ENCODE measurements at places on chromosomes 11 and 22.

DNA sequence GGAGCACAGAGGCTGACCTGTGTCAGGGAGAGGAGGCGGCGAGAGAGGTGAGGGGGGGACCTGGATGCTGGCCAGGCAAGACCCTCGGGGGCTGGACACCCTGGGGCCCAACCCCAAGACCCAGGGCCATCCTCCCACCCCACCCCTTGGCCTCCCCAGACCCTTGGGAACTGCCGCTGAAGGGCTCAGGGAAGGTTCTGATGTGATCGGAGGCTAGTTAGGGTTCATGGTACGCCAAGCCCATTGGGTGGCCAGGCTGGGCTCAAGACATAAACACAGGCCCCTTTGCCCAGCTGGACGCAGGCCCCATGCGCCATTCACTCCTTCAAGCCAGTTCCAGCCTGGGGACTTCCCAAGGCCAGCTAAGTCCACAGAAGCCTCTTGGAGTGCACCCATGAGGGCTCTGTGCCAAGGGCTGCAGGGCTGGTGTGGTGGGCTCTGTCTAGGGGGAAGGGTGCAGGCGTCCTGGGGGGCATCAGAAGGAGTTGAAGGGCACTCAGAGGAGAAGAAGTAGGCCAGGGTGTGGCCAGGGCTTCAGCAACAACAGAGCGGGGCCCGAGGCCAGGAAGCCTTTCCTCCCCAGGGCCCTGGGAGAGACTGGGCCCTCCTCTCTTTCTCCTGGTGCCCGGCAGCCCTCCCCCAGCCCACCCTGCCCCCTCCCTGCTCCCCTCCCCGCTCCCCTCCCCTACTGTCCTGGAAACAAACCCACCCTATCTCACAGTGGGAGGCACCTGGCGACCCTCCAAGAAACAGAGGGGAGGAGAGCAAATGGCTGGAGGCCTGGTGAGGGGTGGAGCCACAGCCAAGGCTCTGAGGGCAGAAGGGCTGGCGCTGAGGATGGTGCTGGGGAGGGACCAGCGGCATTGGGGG is 12.9 kb downstream of the TSPAN32 start:
- no peak for DNase-seq
- H3K27me3 ChIP-seq: no peaks in the 10 kb centered on the region

DNA sequence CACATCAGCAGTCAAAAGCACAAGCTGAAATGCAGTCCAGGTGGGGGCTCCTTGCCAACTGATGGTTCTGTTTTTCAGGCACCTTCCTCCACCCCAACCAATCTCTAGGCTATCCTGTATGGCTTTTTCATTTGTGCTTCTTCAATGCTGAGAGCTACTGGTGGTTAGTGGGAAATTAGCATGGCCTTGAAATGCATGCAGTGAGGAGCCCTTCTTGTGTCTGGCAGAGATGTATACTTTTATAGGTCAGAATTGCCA is 167.4 kb downstream of the NAV2 start:
- H3K27ac ChIP-seq: no peak overlapping the region
- H3K36me3 ChIP-seq: no peaks in the 10 kb centered on the region
- no peaks in the 10 kb centered on the region for H3K4me1 ChIP-seq
- no peak overlapping the region for H3K4me3 ChIP-seq
- DNase-seq: no peak

- peaks cover 7% of the 10 kb centered on the region for H3K4me1 ChIP-seq
- DNase-seq: no peak
- H3K4me3 ChIP-seq: peak within 1 kb of the TSS; percentile 83
- H3K27ac ChIP-seq: no peak within 1 kb of the TSS
These were observed at the start of gene SPTBN2 for GRCh38 chr11:66728693-66729385. TSS of gene SPTBN2 (minus strand) at chr11:66729216. CDS start at chr11:66721240, 7,976 bp downstream.

DNA sequence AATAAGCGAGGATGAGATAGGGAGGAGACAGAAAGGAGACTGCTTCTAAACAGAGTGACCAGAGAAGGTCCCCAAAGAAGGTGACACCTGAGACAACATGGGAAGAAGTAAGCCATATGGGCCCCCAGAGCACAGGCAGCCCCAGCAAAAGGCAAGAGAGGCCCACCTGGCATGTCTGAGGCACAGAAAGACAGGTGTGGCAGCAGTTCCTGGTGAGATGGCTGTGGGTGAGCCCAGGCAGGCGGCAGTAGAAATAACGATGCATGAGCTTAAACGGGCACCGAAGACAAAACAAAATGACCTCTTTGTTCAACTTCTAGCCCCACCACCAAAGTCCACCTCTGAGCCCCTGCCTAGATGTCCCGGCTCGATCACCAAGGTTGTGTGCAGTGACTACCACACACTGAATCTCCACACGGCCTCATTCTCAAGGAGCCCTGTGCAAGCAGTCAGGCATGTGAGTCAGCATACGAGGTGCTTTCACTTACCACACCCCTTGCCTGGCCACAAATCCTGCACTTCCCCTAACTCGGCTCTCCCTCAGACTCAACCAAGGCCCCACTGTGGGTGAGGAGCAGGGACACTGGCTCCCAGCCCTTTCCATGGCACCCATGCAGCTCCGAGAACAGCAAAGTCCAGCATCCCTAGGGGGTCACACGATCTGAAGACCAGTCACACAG is 77.6 kb downstream of the PACSIN2 start:
- H3K27me3 ChIP-seq: no peaks in the 10 kb centered on the region
- no peaks in the 10 kb centered on the region for H3K36me3 ChIP-seq
- H3K4me1 ChIP-seq: peaks cover 57% of the 10 kb centered on the region

DNA sequence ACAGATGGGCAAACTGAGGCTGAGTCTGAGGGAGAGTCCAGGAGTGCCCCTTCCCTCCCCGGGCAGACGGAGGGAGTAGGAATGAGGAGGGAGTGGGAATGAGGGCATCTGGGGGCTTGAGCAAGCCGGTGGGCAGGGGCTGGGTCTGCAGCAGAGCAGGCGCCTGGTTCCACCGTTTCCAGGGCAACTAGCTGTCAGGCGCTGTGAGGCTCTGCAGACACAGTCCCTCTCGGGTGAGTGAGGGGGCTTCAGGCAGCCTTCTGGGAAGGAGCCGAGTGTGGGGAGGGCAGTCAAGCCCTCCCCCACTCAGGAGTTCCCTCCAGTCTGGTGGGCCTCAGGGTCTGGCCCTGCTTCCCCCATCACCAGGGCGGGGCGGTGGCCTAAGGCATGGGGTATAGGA is 19.0 kb downstream of the TMEM258 start:
- H3K4me3 ChIP-seq: no peak overlapping the region
- no peak for DNase-seq
- peaks cover 17% of the 10 kb centered on the region for H3K4me1 ChIP-seq
- no peaks in the 10 kb centered on the region for H3K36me3 ChIP-seq

DNA sequence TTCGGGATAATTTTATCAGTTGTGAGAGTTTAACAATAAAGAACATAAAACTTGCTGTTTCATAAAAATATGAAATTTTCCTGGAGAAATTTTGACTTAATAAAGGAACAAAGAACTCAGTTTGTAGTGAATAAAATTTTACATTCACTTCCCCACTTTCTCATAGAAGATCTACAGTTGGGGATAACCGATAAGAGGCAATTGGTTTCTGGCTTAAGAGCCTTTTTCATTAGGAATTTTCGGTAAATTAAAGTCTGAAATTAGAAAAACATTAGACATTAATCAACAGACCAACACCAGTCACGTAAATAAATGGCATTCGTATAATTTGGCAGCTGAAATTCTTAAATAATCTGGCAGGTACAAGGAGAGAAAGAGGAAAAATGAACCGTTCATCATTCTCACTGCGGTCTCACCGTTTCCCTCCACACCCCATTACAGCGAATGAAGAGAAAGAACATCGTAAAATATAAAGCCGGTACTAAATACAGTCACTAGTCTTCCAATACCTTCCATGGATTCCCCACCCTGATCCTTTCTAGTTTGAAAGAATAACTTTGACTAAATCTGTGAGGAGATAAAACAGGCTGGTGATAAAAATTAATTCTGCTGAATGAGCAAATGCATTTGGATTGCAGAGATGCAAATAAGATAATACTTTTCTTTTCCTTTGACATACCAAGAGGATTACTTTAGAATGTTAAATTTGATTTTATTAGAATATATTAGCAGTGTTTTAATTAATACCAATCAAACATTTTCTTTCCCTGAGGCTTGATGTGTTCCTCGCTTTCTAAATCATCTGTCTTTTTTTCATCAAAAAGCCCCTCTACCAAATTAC is 19.5 kb downstream of the BLID start:
- peaks cover 7% of the 10 kb centered on the region for H3K4me1 ChIP-seq
- H3K27me3 ChIP-seq: peaks cover 9% of the 10 kb centered on the region
- no peak overlapping the region for H3K4me3 ChIP-seq
- H3K36me3 ChIP-seq: no peaks in the 10 kb centered on the region
- no peak overlapping the region for H3K27ac ChIP-seq
- DNase-seq: no peak

GRCh38 chr11:102610200-102610599 is 14.9 kb downstream of the MMP20 start:
- H3K4me3 ChIP-seq: no peak overlapping the region
- peaks cover 22% of the 10 kb centered on the region for H3K4me1 ChIP-seq
- peaks cover 12% of the 10 kb centered on the region for H3K27me3 ChIP-seq
- H3K36me3 ChIP-seq: no peaks in the 10 kb centered on the region
- DNase-seq: no peak
- no peak overlapping the region for H3K27ac ChIP-seq

- DNase-seq: no peak
- peaks cover 12% of the 10 kb centered on the region for H3K27me3 ChIP-seq
- peaks cover 20% of the 10 kb centered on the region for H3K36me3 ChIP-seq
- no peak overlapping the region for H3K4me3 ChIP-seq
- no peak overlapping the region for H3K27ac ChIP-seq
- peaks cover 13% of the 10 kb centered on the region for H3K4me1 ChIP-seq
These were observed 15.1 kb downstream of the IFITM10 start for GRCh38 chr11:1735271-1735670.

DNA sequence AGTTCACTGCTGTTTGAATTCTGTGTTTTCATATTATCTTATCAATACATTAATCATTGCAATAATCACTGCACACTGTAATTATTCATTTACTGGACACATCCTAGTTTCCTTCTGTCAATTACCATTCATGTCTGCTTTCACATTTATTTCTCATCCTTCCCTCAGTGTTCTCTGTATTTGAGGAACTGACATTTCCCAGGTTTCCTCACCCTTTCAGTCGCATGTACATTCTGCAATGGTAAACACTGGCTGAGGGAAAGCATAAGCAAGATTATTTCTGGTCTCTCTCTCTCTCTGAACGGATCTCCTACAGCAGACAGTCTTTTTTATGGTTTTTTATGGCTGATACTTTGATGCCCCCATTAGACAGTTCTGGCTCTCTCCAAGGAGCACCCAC is 4.2 kb upstream of the HBD start:
- no peak overlapping the region for H3K27ac ChIP-seq
- no peaks in the 10 kb centered on the region for H3K36me3 ChIP-seq
- DNase-seq: no peak
- peaks cover 6% of the 10 kb centered on the region for H3K27me3 ChIP-seq

- H3K27me3 ChIP-seq: peaks cover 8% of the 10 kb centered on the region
- peaks cover 38% of the 10 kb centered on the region for H3K4me1 ChIP-seq
- DNase-seq: no peak
- H3K27ac ChIP-seq: peak overlapping the region; percentile 42
These were observed 33.7 kb upstream of the SMPD1 start for GRCh38 chr11:6356503-6357055.

DNA sequence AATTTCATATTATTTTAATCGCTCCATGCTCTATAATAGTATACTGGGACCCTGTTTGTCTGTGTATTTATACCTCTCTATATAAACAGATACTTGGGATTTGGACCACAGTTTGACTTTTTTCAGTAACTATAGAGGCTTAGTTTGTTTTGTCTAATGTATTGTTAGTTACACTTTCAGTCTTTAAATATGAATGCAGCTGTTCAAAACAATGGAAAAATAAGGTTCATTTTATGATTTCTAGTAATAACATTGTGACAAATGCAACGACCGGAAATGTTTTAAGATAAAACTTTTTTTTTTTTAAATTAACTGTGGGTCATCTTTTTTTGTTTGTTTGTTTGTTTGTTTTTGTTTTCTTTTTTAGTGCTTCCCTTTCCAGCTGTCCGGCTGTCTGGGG is 133.5 kb downstream of the ARHGAP42 start:
- no peaks in the 10 kb centered on the region for H3K27me3 ChIP-seq
- no peak overlapping the region for H3K27ac ChIP-seq
- H3K4me1 ChIP-seq: no peaks in the 10 kb centered on the region
- H3K36me3 ChIP-seq: no peaks in the 10 kb centered on the region
- DNase-seq: no peak

- H3K36me3 ChIP-seq: no peaks in the 10 kb centered on the region
- H3K4me3 ChIP-seq: no peak overlapping the region
- no peak overlapping the region for H3K27ac ChIP-seq
- peaks cover 11% of the 10 kb centered on the region for H3K27me3 ChIP-seq
These were observed 44.7 kb downstream of the ABTB2 start for GRCh38 chr11:34313099-34313517.

- no peak overlapping the region for H3K4me3 ChIP-seq
- peaks cover 4% of the 10 kb centered on the region for H3K4me1 ChIP-seq
- no peak overlapping the region for H3K27ac ChIP-seq
- no peak for DNase-seq
These were observed 40.5 kb downstream of the DKK3 start for GRCh38 chr11:11967669-11968510.

GRCh38 chr11:28461338-28461737 is 353.1 kb downstream of the METTL15 start:
- H3K27ac ChIP-seq: no peak overlapping the region
- no peaks in the 10 kb centered on the region for H3K36me3 ChIP-seq

DNA sequence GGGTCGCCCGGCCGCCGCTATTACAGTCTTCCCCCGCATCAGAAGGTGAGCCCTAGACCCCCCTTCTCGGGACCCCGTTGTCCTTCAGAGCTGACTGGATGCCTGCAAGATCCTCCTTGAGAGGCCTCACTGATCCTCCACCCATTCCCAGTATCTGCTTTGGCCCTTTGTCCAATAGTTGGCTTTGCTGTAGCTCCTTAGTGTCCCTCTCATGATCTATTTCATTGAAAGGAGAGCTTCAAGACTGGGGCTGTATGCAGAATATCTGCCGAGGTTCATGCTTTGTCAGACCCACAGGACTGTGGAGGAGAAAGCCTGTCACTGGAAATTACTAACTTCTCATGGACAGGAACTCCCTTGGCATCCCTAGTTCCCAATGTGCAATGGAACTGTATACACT is 499 bp downstream of the DLAT start:
- DNase-seq: no peak
- H3K4me1 ChIP-seq: peaks cover 18% of the 10 kb centered on the region
- H3K27ac ChIP-seq: peak overlapping the region; percentile 86
- H3K36me3 ChIP-seq: no peaks in the 10 kb centered on the region
- no peaks in the 10 kb centered on the region for H3K27me3 ChIP-seq

GRCh38 chr11:561148-562003 is 606 bp downstream of the RASSF7 start:
- H3K27me3 ChIP-seq: peaks cover 12% of the 10 kb centered on the region
- DNase-seq: no peak
- H3K4me1 ChIP-seq: peaks cover 10% of the 10 kb centered on the region
- H3K27ac ChIP-seq: peak overlapping the region; percentile 87
- H3K4me3 ChIP-seq: peak overlapping the region; percentile 90
- H3K36me3 ChIP-seq: no peaks in the 10 kb centered on the region

- no peaks in the 10 kb centered on the region for H3K4me1 ChIP-seq
- no peak overlapping the region for H3K27ac ChIP-seq
- H3K27me3 ChIP-seq: peaks cover 8% of the 10 kb centered on the region
- no peak for DNase-seq
These were observed 199.2 kb downstream of the RAB38 start for GRCh38 chr11:87976009-87976408.
